ENCODE measurements at places on chromosomes 1 and 21.

DNA sequence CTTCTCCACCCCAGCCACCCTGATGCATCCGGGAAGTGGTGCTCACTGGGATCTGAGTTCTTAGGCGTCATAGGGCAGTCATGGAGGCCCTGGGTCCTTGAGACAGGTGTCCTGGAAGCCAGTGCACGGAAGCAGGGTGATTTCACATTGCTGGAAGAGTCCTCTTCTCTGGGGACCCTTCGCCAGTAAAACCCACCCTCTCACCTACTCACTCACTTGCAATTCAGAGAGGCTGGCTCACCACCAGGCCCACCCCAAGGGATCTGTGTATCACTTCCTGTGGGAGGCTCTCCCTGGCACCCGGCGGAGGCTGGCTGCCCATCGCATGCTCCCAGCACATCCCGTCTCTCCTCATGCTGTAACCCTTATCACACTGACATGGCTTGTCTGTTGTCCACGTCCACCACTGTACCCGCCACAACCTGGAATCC lies 40.2 kb upstream of the EPS8L3 start:
- no peak for DNase-seq

- DNase-seq, result no peak
These were observed 9.8 kb downstream of the ERI3 start for GRCh38 chr1:44345187-44345775.

DNA sequence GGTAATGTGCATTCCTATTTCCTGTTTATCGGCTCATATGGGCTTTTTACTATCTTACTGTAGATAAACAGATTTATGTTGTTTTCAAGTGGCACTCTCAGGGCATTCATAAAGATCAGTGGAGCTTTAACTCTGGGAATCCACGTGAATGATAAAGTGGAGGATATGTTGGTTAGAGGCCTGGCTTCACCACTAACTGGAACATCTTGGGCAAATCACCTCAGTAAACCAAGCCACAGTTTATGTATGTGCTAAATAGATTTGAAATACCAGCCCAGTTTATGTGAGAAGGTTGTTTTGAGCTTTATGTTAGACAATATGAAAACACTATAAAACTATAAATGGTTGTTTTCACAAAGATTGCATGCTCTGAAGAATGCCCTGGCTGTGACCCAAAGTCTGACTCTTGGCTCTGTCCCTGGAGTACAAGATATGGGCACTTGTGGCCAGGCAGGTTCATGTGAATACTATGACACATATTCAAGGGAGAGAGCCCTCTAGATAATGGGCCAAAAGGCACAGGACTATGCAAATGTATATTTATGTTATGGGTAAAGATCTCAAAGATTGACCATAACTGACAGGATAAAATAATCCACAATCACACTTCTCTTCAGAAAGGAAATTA lies 36.7 kb downstream of the FAM163A start:
- DNase-seq, result no peak

GRCh38 chr1:187763465-187763864 lies 934.7 kb downstream of the PLA2G4A start:
- DNase-seq, result no peak

DNA sequence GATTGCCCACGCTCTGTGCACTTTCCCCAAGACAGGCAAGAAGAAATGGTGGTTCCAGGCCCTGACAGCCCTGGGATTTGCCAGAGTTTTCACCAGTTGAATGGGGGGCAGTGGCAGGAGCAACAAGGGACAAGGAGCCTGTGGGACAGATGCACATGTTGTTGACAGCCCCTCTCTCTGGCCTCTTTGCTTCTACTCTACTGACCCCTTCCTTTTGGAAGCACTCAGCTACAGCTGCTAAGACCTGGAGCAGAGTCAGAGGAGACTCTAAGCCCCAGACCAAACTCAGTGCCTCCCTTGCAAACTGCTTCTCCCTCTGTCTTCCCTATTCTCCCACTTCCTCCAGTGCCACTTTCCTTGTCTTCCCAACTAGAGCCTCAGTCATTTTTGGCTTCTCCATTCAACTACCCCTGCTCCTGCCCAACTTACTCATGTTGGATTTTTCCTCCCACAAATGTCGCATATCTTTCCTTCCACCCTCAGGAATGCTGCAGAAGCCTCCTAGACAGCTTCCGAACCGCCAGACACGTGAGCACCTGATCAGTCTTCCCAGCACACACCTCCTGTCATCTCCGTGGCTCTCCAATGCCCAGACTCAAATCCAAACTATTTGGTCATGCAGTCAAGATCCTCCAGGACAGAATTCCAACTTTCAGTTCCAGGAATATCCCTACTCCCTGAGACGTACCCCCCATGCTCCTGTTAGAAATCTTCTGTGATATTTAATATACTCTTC lies 9.1 kb downstream of the INKA2 start:
- no peak for DNase-seq

DNA sequence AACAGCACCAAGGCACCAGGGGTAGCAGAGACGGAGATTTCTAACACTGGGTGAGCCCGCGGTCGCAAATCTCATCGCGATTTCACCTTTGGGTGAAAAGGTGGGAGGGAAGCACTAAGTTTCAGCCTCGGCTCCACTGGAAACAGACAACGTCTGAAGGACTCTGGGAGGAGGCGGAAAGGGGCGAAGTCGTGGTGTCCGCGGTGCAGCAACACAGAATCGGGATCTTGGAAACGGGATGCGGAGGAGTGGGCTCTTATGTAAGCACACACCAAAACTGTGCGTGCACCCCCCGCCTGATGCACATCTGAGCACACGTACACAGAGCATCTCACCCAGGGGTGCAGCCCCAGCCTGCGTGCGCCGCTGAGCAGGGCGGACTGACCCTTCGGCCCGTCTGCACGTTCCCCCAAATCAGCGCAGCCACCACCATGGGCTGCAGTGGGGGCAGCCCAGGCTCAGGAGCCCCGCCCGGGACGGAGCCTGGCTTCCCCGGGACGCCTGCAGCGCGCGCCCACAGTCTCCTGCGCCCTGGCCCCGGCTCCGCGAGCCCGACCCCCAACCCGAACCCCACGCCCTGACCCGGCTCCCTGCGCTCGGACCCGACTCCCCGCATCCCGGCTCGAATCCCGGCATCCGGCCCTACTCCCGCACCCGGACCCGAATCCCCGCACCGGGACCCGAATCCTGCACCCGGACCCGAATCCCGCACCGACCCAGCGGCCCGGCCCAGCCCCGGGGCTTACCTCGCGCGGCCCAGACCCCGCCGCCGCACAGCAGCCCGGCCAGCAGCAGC lies 670 bp downstream of the CLSTN1 start:
- peak; percentile 7 for DNase-seq

DNA sequence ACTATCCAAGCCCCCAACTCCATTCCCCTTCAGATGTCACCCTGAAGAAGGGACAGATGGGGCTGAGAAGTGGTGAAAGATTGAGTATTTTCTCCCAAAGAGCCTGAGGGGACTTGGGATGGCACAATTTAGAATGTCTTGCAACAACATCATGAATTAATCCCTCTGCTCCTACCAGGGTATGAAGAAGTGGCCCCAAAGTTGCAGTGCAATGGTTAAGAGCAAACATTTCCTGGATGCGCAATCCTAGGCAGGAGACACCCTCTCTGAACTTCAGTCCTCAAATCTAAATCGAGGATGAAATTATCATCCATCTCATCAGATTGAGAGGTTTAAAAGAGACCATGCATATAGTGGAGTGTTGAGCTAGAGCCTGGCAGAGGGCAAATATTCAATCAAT lies 28.6 kb upstream of the CITED4 start:
- no peak for DNase-seq

GRCh38 chr1:182672487-182672836 lies 11.9 kb downstream of the RGS8 start:
- DNase-seq, result no peak

DNA sequence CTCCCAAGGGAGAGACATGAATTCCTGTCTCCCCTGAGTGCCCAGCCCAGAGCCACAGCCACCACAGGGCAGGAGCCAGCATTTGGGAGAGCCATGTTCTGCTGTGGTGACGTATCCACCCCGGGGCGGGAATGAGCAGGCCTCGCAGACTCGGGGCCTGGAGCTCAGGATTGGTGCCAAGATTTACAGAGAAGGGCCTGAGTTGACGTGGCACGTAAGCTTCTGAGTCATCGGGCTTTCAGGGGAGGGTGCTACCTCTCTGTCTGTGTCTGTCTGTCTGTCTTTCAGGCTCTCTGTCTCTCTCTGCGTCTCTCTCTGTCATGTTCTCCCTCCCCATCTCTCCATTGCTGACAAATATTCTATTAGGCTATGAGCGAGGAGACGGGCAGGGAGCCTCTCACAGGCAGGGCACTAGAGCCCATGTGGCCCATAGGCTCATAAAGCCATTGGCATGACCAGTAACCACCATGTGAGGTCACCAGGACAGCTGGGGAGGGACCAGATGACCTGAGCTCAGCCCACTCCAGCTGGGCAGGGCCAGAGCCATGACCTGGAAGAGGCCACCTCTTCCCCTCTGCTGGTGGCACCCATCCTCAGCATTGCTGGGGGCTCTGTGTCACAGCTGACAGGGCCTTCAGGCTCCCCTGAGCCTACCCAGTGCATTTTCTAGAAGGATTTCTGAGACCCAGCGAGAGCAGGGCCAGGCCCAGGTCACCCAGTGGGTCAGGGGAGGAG lies 300.0 kb upstream of the VAMP3 start:
- DNase-seq, result no peak

- no peak for DNase-seq
These were observed 94.7 kb upstream of the GPR52 start for GRCh38 chr1:174352883-174353608.

DNA sequence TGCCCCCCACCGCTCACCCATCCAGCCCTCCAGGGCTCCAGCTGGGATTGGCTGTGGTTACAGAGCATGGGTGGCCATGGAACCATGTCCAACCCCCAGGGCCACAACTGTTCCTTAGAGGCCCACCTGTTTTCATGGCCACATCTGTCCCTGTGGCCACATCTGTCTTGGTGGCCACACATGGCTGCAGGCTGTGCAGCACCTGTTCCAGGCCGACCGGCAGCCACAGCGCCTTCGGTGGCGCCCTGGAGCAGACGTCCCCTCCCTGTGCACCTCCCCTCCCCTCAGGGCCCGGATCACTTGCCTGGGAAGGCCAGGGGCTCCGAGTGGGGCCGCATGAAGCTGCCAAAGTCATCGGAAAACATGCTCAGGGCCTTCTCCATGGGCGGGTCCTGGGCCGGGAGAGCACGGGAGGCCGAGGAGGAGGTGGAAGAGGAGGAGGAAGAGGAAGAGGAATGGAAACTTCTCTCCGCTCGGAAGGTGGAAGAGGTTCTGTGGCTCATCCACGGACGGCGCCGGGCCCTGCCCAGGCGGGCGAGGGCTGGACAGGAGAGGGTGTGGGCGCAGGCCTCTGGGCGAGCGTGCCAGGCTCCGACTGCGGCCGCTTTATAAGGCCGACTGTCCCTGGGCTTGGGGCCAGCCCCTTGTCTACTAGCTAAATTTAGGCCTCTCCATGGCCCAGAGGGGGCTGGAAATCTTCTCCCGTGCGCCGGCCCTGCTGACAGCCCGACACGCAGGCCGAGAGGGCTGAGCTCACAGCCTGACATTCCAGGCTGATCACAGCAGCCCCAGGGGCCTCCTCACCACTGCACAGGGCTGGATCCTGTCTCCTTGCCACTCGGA lies at the start of gene HSPB7:
TSS of gene HSPB7 (minus strand) at position 583 of the 843 bp plus-strand sequence. CDS start at position 503, 80 bp downstream.
- DNase-seq, result no peak

DNA sequence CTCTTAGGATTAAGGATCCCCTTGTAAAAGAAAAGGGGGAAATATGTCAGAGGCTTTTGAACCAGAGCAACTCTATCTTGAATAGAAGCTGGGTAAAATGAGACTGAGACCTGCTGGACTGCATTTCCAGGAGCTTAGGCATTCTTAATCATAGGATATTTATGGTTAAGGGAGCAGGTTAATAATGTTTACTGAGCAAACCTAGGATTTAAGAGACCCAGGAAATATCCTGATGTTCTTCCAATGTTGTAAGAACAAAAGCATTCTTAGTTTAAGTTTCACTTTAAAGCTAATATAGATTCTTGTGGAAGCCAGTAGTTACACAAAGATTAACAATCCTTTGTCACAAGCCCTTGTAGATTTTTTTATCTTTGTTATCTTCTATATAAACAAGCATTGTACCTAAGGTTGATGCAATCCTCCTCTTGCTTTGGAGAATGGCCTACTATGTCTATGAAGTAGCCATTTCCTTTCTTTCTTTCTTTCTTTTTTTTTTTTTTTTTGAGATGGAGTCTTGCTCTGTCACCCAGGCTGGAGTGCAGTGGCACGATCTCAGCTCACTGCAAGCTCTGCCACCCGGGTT lies 570.2 kb upstream of the BEND5 start:
- no peak for DNase-seq

All from CD4-positive, alpha-beta T cell treated with Interleukin-1 beta for 1 hour (primary cell).